Aorta (tissue), 5 donors: ENCODE measurements at places on chromosomes 1 and 21. TPM values are rescaled to one million over a fixed set of nuclear protein-coding genes. Genes with fewer than 3 reads are reported as not detected.
A peak's percentile ranks its signal among the peaks of the same experiment; 100 is the strongest.

- H3K4me3 ChIP-seq: no peak overlapping the region
- peak; percentile 86 for DNase-seq
- no peak overlapping the region for H3K27ac ChIP-seq
- H3K4me1 ChIP-seq: no peaks in the 10 kb centered on the region
- H3K36me3 ChIP-seq: no peaks in the 10 kb centered on the region
These were observed 28.1 kb downstream of the PADI4 start for GRCh38 chr1:17335821-17336710.

DNA sequence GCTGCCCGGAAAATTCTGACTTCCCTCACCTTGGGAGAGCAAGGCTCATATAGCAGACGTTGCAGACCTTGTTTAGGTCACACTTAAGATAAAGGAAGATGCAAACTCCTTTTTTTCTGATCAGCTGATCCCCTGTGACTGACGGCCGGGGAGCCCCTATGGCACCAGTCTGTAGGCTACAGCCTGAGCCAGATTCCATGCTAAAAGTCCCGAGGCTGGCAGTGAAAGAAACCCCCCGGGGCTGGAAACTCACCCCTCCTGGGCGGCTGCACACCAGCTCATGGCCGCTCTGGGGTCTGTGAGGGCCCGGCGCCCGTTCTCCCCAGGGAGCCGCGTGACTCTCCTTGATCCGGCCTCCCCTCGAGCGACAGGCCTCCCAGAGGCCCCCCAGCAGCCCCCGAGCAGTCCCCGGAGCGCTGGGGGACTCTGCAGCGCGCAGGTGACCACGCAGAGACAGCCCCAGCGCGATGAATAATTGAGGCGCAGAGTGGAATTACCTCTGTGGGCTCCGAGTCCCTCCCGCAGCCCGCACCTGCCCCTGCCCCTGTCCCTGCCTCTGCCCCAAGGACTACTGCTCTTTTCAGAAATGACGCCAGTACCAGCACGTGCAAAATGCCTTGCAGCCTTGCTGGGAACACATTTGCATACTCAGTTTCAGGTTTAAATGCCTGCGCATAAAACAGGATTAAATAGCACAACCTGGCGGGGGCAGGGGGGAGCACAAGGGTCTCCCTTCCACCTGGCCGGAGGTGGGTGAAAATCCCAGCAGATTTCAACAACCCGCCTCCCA, 62.6 kb upstream of the CLDN14 start:
- DNase-seq: no peak
- H3K36me3 ChIP-seq: no peaks in the 10 kb centered on the region
- no peaks in the 10 kb centered on the region for H3K4me1 ChIP-seq
- no peak overlapping the region for H3K4me3 ChIP-seq

DNA sequence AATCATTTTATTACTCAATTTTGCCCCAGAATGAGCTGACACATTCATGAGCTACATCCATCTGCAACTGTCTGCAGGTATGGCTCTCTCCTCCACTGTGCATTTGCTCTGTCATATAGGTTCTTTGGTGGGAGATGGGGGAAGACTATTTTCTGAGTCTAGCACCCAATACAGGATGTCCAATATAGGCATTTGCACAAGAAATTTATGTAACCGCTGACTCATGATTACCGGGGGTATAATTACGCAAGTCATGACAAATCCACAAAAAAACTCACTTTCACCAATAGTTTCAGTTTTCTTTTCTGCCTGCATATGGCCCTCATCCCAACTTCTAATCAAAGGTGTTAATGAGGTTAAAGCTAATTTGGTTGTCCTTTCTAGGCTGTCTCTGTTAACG, 17.5 kb upstream of the VSIG8 start:
- H3K4me3 ChIP-seq: no peak overlapping the region
- H3K27me3 ChIP-seq: no peaks in the 10 kb centered on the region
- no peak for DNase-seq
- no peaks in the 10 kb centered on the region for H3K4me1 ChIP-seq

COQ8A gene
- 13.9 TPM for total RNA-seq

MRPS15 gene
- total RNA-seq: 34.7 TPM

DNALI1 gene
- 6.2 TPM for total RNA-seq

- no peak overlapping the region for H3K4me3 ChIP-seq
- H3K36me3 ChIP-seq: no peaks in the 10 kb centered on the region
- H3K27ac ChIP-seq: no peak overlapping the region
- no peak for DNase-seq
These were observed 16.9 kb downstream of the CTH start for GRCh38 chr1:70427976-70428375.

DNA sequence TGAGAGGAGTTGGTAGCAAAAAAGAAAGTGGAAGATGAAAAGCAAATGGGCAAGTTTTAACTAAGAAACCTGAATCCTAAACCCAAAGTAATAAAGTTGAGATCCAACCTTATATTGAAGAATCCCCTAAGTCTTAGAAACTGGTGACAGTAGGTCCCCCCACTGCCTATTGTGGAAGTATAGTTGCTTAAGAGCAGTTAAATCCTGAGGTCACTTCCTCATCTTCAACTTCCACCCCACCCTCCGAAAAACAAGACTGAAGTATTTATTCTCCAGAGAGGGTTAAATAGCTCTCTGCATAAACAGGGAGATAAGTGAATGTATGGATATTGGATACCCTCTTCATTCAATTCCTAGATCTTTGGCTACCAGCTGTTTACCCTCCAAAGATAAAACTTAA, 3.3 kb upstream of the DSTYK start:
- no peak for DNase-seq
- H3K4me1 ChIP-seq: no peaks in the 10 kb centered on the region
- H3K27ac ChIP-seq: no peak overlapping the region
- no peaks in the 10 kb centered on the region for H3K36me3 ChIP-seq
- H3K27me3 ChIP-seq: peaks cover 2% of the 10 kb centered on the region

DNA sequence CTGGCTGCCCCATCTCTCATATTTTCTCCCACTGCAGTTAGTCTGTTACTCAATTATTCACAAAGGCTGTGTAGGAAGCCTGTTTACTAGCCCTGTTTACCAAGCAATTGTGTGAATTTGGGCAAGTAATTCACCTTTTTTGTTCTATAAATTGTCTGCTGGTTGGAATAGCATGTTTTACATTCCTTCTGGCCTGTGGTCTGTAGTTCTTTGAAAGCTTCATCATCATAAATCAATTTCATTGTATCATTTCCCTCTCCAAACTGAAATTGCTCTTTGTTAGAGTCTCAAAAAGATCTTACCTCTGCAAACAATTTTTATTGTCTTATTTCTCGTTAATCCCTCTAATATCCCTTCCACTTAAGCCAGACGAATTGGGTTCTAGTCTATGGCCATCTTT, 1059.5 kb upstream of the ADGRL4 start:
- H3K4me1 ChIP-seq: no peaks in the 10 kb centered on the region
- H3K27ac ChIP-seq: no peak overlapping the region
- H3K36me3 ChIP-seq: no peaks in the 10 kb centered on the region
- H3K27me3 ChIP-seq: no peaks in the 10 kb centered on the region

GRCh38 chr1:13967707-13968106, 267.7 kb downstream of the PRDM2 start:
- H3K4me3 ChIP-seq: no peak overlapping the region
- H3K27ac ChIP-seq: no peak overlapping the region
- H3K27me3 ChIP-seq: no peaks in the 10 kb centered on the region
- DNase-seq: no peak

- H3K4me3 ChIP-seq: no peak overlapping the region
- H3K27me3 ChIP-seq: no peaks in the 10 kb centered on the region
- no peaks in the 10 kb centered on the region for H3K36me3 ChIP-seq
- no peak overlapping the region for H3K27ac ChIP-seq
These were observed 208 bp upstream of the MYBPH start for GRCh38 chr1:203175827-203176241.

MCM3AP gene
- total RNA-seq: 111 TPM

DNA sequence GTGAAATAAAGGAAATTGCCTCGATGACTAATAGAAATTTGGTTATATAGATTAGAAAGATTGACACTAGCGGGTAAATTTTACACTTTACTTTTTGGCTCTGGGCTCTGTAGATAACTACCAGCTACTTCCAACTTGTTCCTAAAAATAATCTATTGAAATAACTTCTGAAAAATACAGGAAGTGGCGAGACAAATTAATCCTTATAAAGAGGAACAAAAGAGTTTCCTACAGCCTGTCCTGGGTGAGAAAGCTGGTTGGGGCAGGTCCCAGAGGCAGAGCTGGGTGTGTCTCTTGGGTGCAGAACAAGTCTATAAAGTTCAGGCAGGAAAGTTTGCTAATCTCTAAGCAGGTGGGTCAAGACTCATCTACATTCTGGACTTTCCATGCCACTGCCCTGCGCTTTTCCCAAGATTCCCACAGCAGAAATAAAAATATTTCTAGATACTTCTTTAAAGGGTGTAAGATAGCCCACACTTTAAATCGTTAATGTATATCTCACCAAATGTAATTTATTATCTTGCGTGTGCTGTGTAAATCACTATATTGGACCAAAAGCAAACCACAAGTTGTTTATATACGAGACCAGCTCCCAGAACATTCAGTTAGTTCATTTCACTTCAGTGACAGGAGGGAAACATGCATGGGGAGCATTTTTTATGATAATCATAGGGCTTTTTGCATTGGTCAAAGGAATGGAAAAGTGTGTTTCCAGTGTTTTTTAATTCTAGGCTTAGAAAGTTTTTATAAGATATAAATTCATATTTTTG, 70.1 kb upstream of the NRIP1 start:
- no peak overlapping the region for H3K27ac ChIP-seq
- H3K27me3 ChIP-seq: no peaks in the 10 kb centered on the region
- no peaks in the 10 kb centered on the region for H3K36me3 ChIP-seq
- no peak for DNase-seq
- no peaks in the 10 kb centered on the region for H3K4me1 ChIP-seq
- no peak overlapping the region for H3K4me3 ChIP-seq

- no peak overlapping the region for H3K4me3 ChIP-seq
- H3K27ac ChIP-seq: no peak overlapping the region
- no peaks in the 10 kb centered on the region for H3K4me1 ChIP-seq
- no peaks in the 10 kb centered on the region for H3K36me3 ChIP-seq
These were observed 274.3 kb downstream of the USP25 start for GRCh38 chr21:16004086-16004485.

SPRR4 gene
- not detected for total RNA-seq

DNA sequence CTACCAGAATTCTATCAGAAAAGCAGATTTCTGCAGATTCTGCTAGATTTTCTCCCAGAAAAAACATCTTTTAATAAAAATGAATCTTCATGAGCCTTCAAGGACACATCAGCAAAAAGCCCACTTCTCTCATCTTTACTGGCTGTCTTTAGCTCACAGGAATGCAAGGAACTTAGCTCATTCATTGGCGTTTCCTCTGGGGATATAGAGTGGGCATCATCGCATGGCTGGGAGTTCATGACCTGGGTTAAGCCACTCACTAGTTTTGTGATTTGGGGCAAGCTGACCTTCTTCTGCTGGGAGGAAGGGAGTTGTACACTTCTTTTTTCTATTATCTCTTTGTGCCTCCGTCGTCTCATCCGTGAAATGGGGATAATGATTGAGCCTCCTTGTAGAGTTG, 149.7 kb downstream of the KAZN start:
- no peaks in the 10 kb centered on the region for H3K27me3 ChIP-seq
- no peak overlapping the region for H3K4me3 ChIP-seq
- no peaks in the 10 kb centered on the region for H3K36me3 ChIP-seq
- H3K4me1 ChIP-seq: peaks cover 3% of the 10 kb centered on the region
- H3K27ac ChIP-seq: no peak overlapping the region
- no peak for DNase-seq

TEX38 gene
- not detected for total RNA-seq

DNA sequence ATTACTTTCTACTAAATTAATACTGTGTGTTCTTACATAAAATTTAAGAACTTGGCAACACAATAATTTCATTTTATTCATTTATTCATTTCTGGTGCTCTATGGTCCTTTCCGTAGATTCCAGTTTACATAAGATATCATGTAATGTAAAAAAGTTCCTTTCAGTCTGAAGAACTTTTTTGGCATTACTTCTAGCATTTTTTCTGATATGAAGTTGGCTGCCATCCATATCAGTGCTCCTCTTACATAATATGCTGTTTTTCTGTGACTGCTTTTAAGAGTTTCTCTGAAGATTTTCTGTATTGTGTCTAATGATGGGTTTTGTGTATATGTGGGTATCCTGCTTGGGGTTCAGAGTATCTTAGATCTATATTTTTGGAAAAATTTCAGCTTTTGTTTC, 34.8 kb downstream of the LIN9 start:
- no peaks in the 10 kb centered on the region for H3K4me1 ChIP-seq
- H3K36me3 ChIP-seq: no peaks in the 10 kb centered on the region
- no peak for DNase-seq
- H3K4me3 ChIP-seq: no peak overlapping the region
- no peaks in the 10 kb centered on the region for H3K27me3 ChIP-seq

CLCN6 gene
- total RNA-seq: 25.8 TPM

ARTN gene
- total RNA-seq: 1.8 TPM

GRCh38 chr1:180947499-180947885, 34.8 kb downstream of the KIAA1614 start:
- no peaks in the 10 kb centered on the region for H3K27me3 ChIP-seq
- no peak overlapping the region for H3K4me3 ChIP-seq
- no peak overlapping the region for H3K27ac ChIP-seq
- H3K36me3 ChIP-seq: peaks cover 2% of the 10 kb centered on the region
- no peak for DNase-seq

TMEM79 gene
- 2.6 TPM for total RNA-seq

BRINP3 gene
- not detected for total RNA-seq

GRCh38 chr21:27586986-27587385, 620.1 kb upstream of the ADAMTS5 start:
- DNase-seq: no peak
- no peak overlapping the region for H3K4me3 ChIP-seq
- no peaks in the 10 kb centered on the region for H3K4me1 ChIP-seq
- no peaks in the 10 kb centered on the region for H3K36me3 ChIP-seq
- no peaks in the 10 kb centered on the region for H3K27me3 ChIP-seq

GRCh38 chr1:197319631-197320030, 51.6 kb downstream of the CRB1 start:
- no peaks in the 10 kb centered on the region for H3K4me1 ChIP-seq
- H3K4me3 ChIP-seq: no peak overlapping the region
- no peaks in the 10 kb centered on the region for H3K36me3 ChIP-seq
- no peak overlapping the region for H3K27ac ChIP-seq

DNA sequence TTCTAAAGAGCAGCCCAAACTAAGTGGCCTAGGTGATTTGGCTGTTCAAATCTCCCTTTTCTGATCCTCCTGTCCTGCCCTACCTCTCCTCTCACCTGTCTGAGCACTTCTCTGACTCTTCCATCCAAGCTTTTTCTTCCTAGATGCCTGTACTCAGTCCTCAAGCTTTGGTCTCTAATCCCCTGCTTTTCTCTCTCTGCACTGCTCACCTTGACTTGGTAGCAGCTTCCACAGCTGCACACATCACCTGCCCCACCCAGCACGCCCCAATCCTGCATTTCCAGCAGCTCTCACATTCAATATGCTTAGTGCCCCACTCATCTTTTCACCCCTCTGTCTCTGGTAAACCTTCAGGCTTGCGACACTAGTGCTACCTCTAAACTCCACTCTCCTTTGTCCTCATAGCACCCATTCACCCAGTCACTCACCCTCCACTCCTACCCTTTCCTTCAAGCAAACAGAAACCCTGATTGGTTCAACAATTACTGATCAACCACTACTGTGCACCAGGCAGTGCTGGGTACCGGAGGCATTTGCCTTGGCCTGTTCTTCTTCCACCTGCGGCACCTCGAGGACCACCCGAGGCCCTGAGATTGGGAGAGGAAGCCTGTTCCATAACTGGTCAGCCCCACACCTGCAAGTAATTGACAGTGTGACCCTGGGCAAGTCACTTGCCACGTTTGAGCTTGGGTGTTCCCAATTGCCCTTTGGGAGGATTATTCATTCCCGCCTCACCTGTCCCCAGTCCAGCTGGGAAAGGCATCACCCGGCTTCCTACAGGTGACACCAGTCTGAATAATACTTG, 136.1 kb upstream of the EDN2 start:
- H3K36me3 ChIP-seq: no peaks in the 10 kb centered on the region
- H3K27ac ChIP-seq: no peak overlapping the region
- no peaks in the 10 kb centered on the region for H3K27me3 ChIP-seq
- DNase-seq: no peak
- no peaks in the 10 kb centered on the region for H3K4me1 ChIP-seq
